ENCODE measurements at places on chromosomes 16 and 17.

GRCh38 chr17:63702721-63703015 lies 2.7 kb upstream of the LIMD2 start:
- DNase-seq = no peak

DNA sequence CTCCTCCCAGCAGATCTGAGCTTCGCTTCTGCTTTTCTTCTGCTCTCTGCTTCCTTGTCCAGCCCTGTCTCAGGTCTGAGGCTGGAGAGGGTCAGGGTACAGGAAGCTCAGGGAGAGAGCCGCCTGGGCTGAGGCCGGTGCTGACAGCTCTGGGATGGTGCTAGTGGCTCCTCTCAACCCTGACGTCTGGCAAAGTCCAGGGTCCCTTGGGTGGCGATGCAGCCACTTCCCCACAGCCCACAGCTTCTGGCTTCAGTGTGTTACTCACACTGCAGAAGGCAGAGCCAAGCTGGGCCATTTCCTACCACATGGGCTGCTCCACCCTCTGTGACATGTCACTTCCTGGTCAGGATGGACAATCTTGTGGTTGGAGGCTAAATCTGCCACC lies at the start of gene CD300C:
Gene CD300C, minus strand, starts transcription at position 273 of the 388 bp plus-strand sequence. CDS start 333 bp downstream, outside the sequence.
- no peak for DNase-seq

DNA sequence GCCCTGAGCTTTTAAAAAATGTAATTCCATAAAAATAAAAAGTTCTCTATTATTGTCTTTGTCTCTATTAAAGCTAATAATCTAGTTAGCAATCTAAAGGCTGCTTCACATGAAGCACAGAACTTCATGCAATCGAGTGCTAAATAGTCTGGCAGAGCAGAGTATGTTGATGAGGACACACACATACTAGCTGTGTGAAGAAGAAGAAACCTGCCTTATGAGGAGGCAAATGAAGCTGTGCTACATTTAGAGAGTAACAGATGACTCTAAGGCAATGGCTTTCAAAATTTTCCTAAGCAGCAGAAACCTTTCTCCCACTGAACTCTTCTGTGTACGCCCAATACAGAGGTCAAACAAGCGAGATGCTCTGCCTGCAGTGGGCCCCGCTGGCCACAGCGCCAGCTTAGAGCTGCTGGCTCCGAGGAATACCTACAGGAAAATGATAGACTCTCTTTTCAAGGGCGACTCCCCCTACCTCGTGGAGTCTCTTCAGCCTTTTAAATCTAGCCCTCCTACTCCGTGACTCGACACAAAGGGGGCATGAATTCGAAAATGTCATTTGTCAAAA lies 39.2 kb downstream of the GNA13 start:
- DNase-seq = no peak

GRCh38 chr17:28047806-28048205 lies 5.3 kb downstream of the NLK start:
- DNase-seq = no peak

DNA sequence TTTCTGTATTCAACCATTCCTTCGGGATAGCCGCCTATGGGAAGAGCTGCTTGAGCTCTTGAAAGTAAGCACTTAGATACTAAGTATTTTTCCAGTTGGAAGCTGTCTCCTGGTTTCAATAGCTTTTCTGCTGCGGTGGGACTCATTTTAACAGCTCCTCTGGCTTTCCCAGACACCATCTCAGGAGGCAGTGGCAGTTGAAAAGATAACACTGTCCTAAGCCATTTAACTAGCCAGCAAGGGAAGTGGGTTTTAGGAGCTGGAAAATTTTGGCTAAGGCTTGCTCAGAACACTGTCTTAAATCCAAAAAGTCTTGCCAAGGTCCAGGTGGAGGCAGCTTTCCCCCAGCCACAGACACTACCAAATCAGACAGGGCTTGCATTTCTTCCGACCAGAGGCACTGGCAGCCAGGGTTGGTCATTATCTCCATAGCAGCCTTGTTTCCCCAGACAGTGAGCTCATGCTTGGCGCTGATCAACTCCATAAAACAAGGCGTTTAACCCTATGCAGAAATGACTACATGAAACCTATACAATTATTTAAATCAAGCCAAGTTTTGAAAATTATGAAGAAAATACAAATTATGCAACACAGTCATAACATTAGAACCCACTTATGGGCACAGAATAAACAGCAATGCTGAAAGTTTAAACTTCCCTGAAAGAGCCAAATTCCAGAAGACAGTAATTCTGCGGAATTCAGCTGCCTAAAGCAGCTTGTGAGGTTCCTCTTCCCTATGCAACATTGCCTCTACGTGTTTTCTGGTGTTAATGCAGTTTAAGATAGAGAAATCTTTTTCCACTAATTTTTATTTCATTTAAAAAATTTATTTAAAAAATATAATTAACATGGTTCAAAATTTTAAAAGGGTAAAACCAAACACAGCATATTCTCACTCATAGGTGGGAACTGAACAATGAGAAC lies 25.0 kb downstream of the GABARAPL2 start:
- DNase-seq = no peak

DNA sequence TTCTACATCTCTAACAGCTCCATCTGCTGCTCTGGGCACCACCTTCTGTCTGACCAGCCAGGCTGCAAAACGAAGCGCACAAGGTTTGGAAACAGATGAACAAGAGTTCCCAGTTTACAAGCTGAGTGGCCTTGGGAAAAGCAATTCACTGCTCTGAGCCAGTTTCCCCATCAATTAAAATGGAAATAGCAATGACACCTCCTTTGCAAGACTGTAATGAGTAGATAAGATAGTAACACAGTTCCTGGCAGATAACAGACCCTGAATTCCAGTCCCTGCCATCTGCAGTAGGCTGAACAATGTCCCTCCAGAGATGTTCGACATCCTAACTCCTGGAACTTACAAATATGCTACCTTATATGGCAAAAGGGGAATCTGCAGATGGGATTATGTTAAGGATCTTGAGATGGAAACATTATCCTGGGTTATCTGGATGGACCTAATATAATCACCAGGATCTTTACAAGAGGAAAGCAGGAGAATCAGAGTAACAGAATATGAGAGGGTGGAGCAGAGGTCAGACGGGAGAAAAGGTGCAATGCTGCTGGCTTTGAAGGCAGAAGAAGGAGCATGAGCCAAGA lies 27.9 kb downstream of the CPPED1 start:
- no peak for DNase-seq

- DNase-seq = no peak
These were observed 41.7 kb downstream of the SLC39A11 start for GRCh38 chr17:73050797-73051196.

DNA sequence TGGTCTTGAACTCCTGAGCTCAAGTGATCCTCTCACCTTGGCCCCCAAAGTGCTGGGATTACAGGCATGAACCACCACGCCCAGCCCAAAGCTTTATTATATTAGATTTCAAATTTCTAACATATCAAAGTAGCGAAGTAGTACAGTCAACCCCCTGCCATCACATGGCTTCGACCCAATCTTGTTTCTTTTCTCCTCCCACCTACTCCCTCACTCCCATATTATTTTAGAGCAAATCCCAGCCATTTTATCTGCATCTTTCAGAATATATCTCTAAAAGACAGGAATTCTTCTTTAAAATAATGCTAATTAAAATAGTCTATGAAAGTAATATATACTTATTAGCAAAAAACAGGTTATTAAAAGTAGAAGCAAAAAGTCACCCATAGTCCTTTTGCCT lies 893 bp downstream of the IGSF6 start:
- no peak for DNase-seq

GRCh38 chr17:81396722-81397313 lies 1.6 kb downstream of the BAHCC1 start:
- no peak for DNase-seq

- DNase-seq = no peak
These were observed 23.1 kb upstream of the TMEM98 start for GRCh38 chr17:32904891-32905290.

DNA sequence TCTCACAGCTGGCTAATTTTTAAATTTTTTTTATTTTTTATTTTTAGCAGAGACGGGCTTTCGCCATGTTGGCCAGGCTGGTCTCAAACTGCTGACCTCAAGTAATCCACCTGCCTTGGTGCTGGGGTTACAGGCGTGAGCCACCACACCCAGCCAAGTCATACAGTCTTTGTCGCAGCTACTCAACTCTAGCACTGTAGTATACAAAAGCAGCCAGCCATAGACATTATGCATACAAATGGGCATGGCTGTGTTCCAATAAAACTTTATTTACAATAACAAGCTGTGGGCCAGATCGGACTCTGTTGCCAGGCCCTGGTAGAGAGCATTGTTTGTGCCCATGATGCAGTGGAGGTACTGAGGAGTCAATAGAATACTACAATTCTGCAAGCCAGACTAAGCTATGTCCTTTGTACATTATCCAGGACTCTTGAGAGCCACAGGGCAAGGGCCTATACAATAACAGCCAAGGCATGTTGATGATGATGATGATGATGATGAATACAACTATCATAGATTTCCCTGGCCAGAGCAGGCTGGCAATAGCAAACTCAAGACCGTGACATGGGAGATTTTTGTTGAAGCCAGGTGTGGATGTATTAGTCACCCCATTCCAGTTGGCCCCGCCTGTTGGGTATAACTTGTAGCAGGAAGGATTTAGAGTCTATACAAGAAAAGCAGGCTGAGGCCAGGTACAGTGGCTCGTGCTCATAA lies 101.8 kb downstream of the MYH11 start:
- no peak for DNase-seq

GRCh38 chr17:12386225-12386624 lies 279.5 kb upstream of the MYOCD start:
- DNase-seq = no peak

Measured in vagina (tissue), 2 donors.